ENCODE measurements at places on chromosomes 5 and 9.

DNA sequence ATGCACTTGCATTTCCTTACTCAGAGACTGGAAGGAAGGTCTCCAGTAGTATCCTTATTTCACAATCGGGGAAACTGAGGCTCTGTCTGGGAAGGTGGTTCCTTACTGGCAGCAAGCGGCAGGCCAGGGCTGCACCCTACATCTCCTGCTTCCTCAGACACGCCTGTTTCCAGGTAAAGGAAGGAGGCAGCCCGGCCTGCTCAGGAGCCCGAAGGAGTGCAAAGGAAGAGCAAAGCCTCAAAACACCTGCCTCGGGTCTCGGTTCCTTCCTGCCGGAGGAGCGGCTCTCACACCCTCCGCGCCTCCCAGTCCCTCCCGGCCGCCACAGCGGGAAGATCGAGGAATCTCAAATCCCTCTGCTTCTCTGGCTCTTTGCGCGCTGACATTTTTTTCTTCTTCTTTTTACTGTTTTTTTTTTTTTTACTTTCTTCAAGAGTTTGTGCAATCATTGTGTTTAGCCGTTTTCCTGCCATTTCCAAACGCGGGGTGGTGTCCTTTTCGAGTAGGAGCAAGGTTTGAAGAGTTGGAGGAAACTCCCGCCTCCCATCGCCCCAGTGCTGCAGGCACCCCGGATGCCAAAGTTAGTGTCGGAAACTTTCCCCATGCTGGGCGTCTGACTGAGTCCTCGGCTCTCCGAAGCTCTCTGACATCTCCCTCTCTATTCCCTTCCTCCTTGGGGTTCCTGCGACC, 1.0 kb downstream of the GGTA1 start:
- no peak for DNase-seq

GRCh38 chr5:72074251-72074650, 33.0 kb upstream of the MAP1B start:
- no peak for DNase-seq

DNA sequence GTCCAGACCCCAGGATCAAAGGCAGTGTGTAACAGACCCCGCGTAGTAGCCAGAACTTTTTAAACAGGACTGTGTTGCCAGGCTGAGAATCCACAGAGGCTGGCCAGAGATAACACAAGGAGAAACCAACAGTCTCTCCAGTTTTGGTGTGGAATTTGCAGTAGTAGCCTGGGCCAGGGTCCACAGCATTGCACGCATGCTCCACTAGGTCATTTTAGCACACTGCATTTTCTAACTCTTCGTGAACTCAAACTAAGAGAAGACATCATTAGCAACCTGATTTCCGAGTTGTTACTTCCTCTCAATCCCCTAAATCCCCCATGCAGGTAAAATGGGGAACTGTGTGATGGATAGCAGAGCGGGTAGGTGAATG, 119.6 kb downstream of the BOD1 start:
- DNase-seq = no peak

- DNase-seq = no peak
Observed at GRCh38 chr5:122756264-122756911, 18.5 kb upstream of the SNX2 start.

DNA sequence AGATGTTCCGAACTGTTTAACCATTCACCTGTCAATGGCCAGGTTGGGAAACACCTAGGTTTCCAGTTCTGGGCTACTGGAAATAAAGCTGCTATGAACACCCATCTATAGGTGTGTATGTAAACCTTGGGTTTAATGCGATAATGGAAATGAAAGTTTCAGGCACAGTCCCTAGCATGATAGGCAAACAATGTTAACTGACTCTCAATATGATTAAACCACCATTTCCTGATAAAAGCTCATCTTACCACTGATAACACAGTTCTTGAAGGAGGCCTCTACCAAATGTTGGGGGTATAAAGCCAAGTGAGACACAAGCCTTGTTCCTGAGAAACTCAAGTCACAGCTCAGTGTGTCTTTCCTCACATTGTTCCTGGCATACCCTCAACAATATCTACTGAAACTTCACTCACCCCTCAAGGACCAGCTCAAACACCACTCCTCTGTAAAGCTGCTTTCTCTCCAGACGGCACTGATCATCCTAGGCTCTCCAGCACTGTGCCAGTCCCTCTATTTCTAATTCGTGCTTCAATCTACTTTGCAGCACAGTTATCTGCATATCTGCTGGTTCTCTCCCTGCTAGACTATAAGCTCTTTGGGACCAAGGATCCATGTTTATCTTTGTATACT, 15.8 kb downstream of the RAB14 start:
- DNase-seq = no peak

DNA sequence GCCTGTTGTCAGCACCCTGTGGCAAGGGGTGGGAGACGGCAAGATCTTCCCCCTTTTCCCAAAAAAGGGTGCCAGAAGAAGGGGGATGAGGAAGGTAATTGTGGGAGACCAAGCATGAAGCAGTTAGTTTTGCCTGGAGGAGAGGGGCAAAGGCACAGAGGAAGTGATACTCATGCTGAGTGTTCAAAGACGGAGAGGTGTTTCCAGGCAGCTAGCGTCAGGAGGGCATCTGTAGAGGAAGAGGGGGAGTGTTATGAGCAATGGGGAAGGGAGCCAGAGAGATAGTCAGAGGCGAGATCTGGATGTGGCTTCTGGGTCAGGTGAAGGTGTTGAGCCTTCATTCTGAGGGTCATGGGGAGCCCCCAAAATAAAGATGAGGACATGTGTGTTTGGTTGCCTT, 26.9 kb upstream of the ADAM19 start:
- no peak for DNase-seq

GRCh38 chr9:75700252-75700640, 190.2 kb upstream of the PCSK5 start:
- no peak for DNase-seq

DNA sequence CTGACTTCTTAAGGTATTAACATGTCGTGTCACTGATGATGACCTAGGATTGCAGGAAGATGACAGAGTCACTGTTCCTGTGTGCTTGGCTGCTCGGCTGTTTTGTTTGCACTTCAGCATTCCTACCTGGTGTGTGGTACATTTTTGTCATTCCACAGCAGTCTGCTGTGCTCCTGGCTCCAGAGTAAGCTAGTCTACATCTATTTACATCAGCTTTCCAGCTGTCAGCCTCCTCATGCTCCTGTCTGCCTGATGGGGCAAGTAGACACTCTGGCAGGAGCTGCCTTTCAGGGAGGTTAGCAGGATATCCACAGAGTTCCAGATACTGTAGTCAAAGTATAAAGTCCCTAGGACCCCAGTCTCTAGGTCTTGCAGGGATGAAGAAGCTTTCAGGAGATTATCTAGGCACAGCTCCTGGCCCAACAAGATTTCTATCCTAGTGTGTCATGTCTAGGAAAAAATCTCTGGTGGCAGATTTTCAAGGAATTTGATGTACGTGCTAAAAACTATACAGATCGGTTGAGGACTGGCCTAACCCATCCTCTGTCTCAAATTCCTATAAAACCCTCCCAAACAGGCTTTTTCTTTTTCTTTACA, 28.4 kb downstream of the RUSC2 start:
- DNase-seq = no peak

DNA sequence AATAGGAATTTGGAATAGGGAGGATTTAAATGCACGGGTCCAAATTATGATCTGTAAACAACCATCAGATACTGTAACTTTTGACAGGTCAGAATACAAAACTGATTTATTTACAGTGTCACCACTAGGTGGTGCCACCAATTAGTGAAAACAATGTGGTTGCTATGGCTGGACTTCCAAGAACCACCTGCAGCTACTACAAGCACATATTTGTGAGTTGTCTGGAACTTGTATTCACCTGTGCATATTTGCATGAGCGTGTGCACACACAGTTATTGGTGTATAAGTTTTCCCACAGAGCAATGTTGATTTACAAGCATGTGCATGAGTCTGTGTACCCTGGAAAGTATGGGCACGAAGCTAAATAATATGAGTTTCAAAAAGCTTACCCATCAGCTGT, 3.0 kb upstream of the HRCT1 start:
- DNase-seq = peak; percentile 18

- DNase-seq = no peak
Observed at GRCh38 chr5:157290981-157291711, 25.2 kb downstream of the CYFIP2 start.

DNA sequence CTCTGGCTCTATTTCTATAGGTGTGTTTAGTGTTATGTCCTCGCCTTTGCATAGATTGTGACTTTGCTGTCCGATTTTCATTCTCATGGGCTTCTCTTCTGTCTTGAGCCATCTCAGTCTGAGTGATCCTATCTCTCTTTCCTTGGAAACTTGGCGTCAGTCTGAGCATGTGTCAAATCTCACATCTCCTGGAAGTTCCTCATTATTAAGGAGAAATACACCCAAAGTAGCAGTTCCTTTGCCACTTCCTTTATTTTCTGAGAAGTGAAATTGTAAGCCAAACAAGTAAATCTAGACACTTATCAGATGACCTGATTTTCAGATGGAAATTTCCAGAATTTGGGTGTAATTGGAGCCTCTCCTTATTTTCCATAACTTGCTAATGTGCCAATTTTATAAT, 126.9 kb upstream of the ANKH start:
- no peak for DNase-seq

DNA sequence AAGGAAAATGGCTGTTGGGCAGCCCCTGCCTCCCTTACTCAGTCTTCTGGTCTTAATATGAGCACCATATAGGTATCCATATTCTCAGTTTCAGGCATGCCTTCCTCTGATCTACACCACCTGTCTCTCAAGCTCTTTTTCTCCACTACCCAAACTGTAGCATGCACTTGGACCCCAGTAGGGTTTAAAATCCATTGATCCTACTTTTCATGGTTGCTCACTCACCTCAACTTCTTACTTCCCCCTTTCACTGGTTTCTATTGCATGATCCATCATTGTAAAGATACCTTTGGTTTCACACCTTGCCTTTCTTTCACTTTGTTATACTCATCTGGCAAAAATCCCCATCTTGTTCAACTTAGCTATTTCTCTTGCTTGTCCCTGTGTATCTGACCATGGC, 159.4 kb downstream of the KDM4C start:
- no peak for DNase-seq

DNA sequence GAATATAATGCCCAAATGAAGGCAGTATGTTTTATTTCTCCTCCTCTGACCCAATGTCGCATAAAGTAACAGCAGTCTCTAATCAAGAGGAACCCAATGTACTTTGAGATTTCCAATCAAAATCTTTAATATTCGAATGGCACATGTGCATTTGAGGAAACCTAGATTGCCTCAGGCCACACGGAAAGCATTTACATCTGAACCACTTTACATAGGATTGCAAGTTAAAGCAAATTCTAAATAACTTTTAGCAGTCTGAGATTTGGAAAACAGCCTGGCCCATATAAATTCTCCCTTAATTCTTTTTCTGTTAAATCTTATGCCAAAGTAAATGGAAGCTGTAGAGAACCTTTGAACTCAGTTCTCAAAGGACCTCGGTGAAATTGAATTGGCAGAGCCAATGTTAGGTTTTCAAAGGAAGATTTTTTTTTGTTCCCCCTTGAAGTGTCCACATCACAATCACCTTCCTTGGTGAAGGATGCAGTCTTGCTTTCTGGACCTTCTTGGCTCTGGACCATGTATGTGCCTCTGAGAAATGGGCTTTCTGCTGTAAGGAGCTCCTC, 57.3 kb downstream of the SNCAIP start:
- no peak for DNase-seq

- DNase-seq = no peak
Observed at GRCh38 chr5:149018909-149019443, 43.9 kb downstream of the SH3TC2 start.

GRCh38 chr5:128920345-128921215, 44.7 kb upstream of the SLC27A6 start:
- DNase-seq = no peak

GRCh38 chr9:121201045-121201737, 478 bp downstream of the RAB14 start:
- no peak for DNase-seq
